ENCODE measurements at places on chromosomes 12 and 14.

GRCh38 chr12:71566655-71567054 is 97.0 kb downstream of the ZFC3H1 start:
- no peak for DNase-seq

DNA sequence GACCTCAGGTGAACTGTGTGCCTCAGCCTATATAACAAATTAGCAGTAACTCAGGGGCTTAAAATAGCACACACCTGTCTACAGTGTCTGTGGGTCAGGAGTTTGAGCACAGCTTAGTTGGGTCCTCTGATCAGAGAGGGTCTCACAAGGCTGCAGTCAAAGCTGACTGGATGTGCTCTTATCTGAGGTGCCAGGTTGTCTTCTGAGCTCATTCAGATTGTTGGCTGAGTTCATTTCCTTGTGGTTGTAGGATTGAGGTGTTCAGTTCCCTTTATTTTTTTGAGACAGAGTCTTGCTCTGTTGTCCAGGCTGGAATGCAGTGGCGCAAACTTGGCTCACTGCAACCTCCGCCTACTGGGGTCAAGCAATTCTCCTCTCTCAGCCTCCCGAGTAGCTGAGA is 164.7 kb downstream of the ADCK1 start:
- no peak for DNase-seq

- no peak for DNase-seq
Observed at GRCh38 chr12:52975820-52976573, 27.1 kb downstream of the KRT18 start.

DNA sequence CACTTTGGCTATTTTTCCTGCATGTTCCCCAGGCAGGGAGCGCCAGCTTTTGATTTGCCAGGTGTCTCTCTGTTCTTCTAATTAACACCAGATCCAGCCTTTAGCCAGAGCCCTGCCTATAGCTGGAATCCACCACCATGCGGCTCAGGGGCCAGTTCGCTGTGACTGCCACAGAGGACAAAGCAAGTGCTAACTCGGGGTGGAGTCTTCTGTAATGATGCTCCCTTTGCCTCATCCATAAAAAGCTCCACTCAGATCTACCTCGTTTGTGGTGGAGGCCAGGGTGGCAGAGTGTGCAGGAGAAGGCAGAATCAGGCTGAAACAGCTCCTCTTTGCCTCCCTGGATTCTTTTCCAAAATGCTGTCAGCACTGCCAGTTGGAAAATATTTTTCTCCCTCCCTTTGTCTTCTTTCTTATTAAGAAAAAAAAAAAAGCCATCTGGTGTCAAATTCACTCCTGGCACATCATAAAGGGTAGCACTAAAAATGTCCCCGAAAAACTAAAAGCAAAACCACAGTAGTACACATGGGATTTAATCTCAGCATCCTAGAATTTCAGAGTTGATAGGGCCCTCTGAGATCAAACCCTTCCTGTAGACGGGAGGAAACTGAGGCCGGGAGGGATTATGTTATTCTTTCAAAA is 18.0 kb upstream of the CTDSP2 start:
- DNase-seq: no peak

DNA sequence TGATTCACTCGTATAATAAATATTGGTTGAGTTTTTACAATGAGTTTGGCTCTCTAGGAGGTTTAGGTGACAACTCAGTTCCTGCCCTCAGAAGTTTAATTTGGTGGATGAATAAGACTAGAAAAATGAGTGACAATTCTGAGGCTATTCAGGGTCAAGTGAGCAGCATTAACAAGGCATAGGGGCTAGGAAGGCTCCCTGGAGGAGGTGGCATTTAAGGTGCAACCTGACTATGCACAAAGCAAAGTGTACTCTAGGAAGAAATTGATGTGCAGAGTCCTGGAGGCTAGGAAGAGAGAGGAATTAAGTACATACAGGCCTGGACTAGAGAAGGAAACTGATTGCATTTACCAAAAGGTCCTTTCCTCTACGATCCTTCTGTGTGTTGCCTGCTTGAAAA is 440.3 kb downstream of the MED13L start:
- DNase-seq: no peak

GRCh38 chr14:71372411-71372838 is 465.2 kb downstream of the PCNX1 start:
- no peak for DNase-seq

DNA sequence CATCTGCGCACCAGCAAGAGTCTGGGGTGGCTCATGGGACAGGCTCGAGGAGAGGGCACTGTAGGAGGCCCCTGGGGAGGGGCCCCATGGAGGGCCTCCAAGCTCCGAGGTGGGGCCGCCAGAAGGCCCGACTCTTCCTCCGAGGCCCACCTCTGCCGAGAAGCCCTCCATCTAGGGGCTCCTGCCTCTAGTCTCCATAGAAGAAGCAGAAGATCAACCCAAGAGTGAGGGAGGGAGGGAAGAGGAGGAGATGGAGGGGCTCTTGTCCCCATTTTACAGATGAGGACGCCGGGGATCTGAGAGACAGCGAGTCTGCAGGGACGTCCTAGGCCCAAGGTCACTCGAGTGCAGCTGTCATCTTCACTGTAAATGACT is 41.2 kb downstream of the DIO3 start:
- no peak for DNase-seq

DNA sequence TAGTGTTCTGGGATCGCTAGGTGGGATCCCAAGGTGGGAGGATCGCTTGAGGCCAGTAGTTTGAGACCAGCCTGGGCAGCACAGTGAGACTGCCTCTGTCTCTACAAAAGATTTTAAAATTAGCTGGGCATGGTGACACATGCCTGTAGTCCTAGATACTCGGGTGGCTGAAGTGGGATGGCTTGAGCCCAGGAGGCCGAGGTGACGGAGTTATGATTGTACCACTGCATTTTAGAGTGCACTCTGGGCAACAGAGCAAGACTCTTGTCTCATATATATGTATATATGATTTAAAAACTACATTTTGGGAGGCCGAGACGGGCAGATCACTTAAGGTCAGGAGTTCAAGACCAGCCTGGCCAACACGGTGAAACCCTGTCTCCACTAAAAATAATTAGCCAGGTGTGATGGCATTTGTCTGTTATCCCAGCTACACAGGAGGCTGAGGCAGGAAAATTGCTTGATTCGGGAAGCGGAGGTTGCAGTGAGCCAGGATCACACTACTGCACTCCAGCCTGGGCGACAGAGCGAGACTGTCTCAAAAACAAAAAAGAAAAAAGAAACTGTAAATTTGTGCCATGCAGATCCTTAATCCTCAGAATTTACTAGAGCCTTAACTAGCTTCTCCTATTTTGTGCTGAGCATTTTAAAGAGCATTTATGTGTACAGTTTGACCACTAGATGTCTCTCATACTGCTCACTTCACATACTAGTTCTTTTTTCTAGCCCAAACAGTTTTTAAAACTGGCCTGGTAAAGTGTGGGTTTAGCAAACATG is 114.8 kb downstream of the MON2 start:
- DNase-seq: no peak

DNA sequence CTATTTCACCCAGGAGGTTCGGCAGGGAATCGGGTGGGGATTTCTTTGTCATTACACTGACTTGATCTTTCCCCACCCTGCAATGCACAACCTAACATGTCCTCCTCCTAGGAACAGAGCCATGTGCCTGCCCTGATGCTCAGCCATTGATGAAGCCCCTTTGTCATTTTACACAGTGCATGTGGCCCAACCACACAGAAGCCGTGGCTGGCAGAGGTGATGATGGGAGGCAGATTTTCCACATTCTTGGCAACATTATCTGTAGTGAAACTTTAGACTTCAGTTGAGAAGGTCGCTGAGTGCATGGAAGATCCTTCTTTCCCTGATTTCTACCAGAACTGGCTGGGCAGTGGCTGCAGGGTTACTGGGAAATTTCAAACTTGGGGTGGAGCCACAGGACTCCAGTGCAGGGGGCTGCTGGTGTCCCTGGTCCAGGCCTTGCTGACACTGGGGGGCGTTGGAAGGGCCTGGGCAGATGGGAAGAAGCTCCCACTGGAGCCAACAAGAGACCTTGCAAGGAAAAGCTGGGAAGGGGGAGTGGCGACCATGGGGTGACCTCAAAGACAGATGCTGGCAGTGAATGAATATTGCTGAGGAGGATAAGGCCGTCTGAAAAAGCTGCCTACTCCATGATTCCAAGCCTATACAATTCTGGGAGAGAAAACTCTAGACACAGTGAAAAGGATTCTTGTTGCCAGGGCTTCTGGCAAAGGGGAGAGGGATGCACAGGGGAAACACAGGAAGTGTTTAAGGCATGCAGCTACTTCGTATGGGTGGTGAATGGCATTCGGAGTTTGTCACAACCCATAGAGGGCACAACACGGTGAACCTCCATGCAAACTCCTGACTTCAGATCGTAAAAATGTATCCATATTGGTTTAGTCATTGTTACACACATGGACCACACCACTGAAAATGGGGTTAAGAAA is 41.8 kb upstream of the P2RX7 start:
- no peak for DNase-seq

DNA sequence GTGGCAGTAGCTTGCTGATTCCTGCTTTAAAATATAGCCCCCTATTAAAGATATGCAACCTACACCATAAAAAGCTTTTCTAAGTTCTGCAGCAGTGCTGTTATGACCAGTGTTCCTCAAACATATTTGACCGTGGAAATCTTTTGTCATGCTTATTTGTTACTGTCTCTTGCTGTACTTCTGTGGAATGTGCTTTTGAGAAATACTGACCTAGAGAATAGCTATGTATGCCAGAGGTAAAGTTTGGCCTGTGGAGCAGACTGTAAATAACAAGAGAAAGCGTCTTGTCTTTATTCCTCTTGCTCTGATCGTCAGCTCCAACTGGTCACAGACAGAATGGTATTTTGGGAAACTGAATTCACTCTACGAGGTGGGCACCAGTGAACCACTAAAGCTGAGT is 239.0 kb downstream of the FBXL14 start:
- DNase-seq: no peak

GRCh38 chr12:108611884-108612415 is 14.1 kb upstream of the TMEM119 start:
- peak; percentile 47 for DNase-seq

GRCh38 chr14:77372304-77372841 is 4.5 kb downstream of the TMED8 start:
- DNase-seq: no peak

DNA sequence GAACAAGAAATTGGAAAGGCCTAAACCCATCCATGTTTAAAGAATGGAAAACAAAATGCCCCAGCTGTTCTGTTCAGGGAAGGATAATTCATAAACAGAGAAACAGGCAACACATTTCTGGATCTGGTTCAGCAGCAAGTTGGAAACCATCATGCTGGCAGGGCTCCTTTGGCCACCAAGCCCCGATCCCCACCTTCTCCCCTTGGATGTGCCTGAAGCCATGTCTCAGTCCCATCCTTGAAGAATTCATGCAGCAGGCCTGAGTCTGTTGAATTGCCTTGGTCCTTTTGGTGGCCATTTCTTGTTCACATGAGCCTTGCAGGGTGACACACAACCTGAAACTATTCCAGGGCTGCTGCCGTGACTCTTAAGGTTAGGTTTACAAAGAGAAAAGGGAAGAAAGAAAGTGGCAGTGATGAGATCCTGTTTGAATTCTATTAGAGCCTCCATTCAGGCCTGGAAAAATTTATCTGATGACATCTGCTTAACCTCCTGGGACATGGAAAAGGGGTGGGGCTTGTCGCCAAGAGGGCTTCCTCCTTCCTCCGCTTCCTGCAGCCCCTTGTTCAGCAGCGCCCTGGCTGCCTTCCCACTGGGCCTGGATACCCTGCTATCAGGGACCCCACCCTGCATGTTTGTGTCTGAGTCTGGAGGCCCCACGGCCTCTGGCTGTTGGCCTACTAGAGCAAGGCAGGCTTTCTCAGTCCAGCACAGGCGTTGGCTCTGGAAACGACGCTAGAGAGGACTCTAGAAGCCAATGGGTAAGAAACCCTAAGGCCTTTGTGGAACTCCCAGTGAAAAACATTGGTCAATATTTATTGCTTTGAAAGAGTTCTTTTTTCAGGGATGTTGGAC is 341.9 kb downstream of the C12orf75 start:
- no peak for DNase-seq

DNA sequence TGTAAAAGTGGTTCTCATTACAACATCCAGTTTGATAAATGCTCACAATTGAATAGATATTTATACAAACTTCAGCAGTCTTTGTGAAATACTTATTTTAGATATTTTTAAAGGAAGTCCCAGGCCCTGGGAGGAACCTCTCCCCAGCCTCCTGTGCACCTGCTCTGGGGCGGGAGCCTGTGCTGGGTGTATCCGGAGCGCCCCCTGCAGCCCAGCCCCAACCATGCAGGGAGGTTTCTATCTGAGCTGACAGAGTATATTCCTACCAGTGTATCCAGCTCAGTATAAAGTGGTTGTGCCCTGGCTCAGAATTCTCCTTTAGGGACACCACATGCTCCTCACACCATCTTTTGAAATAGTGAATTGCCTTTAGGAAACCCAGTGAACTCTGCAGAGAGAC is 851.8 kb downstream of the TMEM121 start:
- no peak for DNase-seq

All from CD8-positive, alpha-beta memory T cell (primary cell).